ENCODE measurements at places on chromosomes 4 and X.

DNA sequence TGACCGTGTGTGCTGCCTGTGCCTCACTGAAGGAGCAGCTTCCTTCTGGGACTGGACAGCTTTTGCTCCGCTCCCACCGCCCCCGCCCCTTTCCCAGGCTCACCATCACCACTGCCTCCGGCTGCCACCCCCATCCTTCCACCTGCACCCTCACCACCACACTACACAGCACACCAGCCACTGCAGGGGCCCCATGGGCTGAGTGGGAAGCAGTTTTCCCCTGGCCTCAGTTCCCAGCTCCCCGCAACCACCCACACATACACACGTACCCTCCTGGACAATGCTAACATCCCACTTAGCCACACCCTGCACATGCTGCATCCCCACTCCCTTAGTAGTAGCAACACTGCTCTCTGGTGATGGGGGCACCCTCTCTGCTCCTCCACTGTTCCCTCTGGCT is 29.6 kb upstream of the COX18 start:
- no peak for DNase-seq

DNA sequence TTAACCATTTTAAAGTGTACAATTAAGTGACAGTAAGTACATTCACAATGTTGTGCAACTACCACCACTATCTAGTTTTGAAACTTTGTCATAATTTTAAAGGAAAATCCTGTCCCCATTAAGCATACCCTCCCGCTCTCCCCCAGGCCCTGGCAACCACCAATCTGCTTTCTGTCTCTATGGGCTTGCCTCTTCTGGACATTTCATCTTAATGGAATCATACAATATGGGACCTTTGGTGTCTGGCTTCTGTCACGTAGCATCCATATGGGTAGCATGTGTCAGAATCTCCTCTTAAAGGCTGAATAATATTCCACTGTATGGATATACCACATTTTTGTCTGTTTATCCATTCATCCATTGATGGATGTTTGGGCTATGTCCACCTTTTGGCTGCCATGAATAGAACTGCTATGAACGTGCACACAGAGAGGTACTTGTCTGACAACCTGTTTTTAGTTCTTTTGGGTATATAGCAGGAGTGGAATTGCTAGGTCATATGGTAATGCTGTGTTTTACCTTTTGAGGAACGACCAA is 61.5 kb downstream of the ELF4 start:
- no peak for DNase-seq

GRCh38 chr4:140229881-140230280 is 75.9 kb upstream of the MAML3 start:
- DNase-seq = no peak

DNA sequence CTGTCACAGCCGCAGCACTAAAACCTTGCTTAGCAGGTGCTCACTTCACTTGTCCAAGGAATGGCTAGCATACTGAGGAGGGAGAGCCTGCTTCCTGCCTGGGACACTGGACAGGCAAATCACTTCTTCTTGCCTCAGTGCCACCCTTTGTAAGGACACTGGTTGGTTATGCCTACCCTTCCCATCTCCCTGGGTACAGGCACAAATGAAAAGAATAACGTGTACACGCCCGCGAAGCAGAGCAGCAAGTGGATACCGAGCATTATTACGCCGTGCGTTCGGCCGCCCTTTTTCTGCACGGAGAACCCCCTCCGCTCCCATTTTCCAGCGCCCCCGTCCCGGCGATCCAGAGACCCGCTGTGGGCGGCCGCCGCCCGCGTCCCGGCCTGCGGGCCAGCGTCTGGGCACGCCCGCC is 338 bp upstream of the KLHL2 start:
- DNase-seq = no peak

- DNase-seq = no peak
These were observed 73.8 kb downstream of the MTMR1 start for GRCh38 chrX:150767045-150767395.

DNA sequence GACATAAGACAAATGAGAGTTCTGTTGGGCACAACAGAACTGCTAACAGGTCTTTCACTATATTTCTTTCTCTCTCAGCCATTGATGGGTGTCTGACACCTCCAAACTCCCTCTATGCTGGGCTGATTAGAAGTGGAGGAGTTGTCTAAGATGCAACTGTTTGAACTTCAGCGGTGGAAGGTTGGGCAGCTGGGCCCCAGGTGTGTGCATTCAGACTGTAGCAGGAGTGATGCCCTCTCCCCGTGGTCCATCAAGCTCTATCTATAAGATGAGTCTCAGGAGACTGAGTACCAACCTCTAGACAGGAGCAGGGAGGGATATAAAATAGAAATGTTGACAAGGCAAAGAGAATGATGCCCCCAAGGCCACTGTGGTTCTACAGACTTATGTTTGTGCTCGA is 28.2 kb upstream of the CHRNA9 start:
- DNase-seq = no peak

- no peak for DNase-seq
These were observed 552 bp downstream of the ADH5 start for GRCh38 chr4:99088023-99088449.

DNA sequence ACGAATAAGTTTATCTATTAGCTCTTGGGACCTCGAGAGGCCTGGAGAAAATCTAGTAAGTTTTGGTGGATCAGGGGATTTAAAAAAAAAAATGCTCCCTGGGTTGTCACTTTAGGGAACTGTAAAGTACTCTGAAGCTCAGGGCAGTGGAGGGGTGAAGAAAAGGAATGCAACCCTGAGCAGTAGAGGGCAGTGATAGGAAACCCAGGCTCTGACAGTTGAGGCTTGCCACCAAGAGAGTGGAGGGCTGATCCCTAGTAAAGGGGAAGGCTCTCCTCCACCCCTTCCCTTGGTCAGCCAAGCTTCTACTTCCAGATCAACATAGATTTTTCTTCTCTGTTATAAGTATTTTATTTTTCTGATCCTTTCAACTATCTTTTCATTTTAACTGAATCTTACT is 73.1 kb downstream of the FBXO8 start:
- no peak for DNase-seq

- DNase-seq = no peak
These were observed 54.7 kb downstream of the AFF2 start for GRCh38 chrX:148555101-148555500.

- no peak for DNase-seq
These were observed 1.5 kb upstream of the DDX3X start for GRCh38 chrX:41332408-41333002.

GRCh38 chr4:61451935-61452334 is 251.8 kb downstream of the ADGRL3 start:
- no peak for DNase-seq

- DNase-seq = no peak
These were observed 7.8 kb downstream of the QDPR start for GRCh38 chr4:17504081-17504480.

DNA sequence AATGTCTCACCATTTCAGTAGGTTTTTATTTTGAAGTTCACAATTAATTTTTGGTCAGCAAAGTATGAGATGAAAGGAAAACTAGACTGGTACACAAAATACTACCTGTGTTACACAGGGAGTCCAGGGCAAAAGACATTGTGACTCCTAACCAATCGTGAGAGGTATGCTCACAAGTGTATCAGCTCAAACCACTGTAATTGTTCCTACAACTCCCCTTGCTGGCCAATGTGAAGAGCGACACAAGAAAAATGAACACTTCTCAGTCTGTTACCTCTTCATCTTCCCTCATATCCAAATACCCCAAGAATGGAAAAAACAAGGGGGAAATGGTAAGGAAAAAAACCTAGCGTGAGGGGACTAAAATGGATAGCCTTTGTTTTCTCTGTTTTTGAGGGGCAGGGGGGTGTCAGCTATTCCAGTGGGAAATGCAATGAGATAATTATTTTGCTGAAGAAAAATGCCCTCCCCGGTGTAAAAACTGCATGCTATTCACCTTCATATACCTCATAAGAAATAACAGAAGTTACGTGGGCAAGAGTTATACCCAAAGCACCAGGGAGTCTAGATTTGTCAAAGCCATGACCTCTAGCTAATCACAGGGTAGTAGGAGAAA is 30.6 kb upstream of the NSUN7 start:
- DNase-seq = no peak

- DNase-seq = no peak
These were observed at the start of gene SMAD1 for GRCh38 chr4:145481164-145481941. SMAD1 (plus strand) TSS chr4:145481853; CDS start chr4:145514614, 32,761 bp downstream.

DNA sequence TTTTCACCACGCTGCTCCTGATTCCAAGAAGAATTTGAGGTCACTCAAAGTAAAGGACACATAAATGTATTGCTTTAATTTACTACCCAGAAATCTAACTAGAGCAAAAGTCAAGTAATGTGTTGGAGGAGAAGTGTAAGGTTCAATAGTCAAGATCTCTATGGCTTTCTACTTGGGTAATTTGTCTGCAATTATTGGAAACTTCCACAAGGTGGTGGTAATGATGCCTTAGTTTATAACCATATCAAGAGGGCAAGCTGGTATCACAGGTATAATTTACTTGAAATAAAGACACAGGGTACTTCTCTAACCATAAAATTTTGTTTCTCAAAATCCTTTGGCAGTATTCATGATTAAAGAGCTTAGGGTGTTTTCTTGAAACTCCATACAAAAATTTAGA is 10.2 kb upstream of the GRIA3 start:
- no peak for DNase-seq

DNA sequence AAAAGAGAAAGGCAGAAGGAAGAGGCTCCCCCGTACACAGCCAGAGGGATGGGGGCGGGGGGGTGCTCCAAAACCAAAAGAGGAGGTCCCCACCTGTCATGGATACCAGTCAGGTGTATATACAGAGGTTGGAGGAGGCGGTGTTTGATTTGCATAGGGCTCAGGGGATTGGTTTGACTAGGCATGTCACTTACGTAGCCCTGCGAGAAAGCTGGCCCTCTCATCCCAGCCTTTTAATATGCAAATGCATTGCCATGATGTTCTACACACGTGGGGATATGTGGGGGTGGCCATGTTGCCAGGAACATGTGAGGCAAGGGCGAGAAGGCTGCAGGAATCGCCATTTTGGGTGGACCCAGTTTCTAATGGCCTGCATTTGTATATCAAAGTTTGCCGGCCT is 38.6 kb downstream of the TMEM150C start:
- DNase-seq = no peak
